ENCODE measurements at places on chromosomes 7 and 10.

DNA sequence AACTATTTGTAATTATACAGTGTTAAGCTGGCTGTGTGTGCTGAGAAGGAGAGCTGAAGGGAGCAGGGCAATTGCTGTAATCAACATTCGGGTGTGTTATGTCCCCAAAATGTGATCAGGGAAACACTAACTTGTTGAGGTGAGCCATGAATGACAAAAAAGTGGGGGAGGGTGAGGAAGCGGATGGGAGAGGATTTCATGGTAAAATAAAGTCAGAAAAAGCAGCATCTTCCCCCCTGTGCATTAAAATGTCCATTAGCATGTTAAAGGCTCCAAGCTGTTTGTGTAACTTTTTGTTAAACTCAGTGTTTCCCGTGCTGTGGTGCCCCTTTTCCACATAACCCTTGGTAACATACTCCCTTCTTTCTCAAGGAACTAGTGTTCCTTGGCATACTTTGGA, 84.9 kb downstream of the ARID5B start:
- DNase-seq: no peak

- DNase-seq: no peak
Measured at GRCh38 chr7:27516421-27516820, 146.3 kb downstream of the HIBADH start.

GRCh38 chr7:155198901-155199845, 98.5 kb upstream of the INSIG1 start:
- no peak for DNase-seq

- no peak for DNase-seq
Measured at GRCh38 chr10:23981520-23982309, 227.2 kb upstream of the KIAA1217 start.

DNA sequence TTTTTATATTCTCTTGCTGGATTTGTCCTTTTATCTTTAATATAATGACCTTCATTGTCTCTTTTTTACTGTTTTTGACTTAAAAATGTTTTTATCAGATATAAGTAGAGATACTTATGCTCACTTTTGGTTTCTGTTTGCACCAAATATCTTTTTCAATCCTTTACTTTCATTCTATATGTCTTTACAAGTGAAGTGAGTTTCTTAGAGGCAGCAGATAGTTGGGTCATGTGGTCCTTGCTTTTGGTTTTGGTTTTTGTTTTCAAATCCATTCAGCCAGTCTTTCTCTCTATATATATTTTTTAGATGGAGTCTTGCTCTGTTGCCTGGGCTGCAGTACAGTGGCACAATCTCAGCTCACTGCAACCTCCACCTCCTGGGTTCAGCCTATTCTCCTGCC, 932.4 kb upstream of the LRRTM3 start:
- DNase-seq: no peak

DNA sequence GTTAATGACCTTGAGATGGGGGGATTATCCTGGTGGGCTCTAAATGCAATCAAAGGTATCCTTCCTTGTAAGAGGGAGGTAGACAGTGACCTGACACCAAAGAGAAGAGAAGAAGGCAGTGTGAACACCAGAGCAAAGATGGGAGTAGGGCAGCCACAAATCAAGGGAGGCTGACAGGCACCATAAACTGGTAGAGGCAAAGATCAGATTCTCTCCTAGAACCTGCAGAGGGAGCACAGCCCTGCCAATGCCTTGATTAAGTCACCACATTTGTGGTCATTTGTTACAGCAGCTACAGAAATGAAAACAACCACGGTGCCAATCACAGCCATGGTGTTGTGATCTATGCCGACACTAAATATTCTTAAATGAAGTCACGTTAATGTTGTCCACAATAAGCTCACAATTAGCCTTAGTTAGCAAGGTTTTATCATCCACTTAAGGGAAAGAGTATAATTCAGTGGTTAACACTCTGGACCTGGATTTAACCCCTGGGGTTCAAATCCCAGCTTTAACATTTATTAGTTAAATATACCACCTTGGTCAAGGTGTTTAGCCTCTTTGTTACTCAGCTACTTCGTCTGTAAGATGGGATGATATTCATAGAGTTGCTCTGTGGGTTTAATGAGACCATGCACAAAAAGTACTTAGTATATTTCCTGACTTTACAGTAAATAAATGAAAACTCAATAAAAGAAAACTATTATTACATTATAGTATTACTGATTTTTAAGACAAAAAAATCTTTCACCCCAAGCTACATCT, 70.8 kb downstream of the SGMS1 start:
- DNase-seq: no peak

DNA sequence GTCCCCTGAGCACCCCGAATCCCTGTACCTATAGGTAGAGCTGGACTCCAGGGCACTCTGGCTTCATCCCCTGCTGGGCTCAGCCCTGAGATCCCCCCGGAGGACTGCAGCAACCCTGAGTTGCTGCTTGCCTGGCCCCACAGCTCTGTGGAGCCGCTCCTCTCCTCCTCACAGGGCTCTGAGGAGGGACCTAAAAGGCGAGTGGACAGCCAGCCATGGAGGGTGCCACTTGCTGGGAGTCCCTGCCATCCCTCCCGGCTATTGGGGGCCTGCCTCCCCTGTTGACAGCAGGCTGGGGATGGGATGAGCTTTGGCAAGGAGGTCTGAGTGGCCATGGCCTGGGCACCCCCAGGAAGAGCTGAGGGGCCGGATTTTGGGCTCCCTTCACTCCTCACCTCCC, 28.0 kb upstream of the RASGEF1A start:
- no peak for DNase-seq

DNA sequence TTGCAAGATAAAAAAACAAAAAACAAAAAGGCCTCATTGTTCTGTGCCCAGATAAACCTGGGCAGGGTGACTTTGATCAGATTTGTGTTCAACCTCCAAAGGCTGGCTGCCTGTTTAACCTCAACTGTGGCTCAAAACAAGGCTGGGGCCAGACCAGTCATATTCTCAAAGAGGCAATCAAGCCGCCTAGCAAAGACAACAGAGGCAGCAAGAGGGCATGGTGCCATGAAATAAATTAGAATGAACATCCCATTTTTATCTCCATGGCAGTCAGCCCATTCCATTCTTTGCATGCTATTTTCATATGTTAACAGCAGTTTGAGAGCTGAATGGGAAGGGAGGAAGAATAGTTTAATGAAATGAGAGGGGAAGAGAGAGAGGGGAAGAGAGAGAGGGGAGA, 1150.3 kb downstream of the TYW1 start:
- no peak for DNase-seq

- no peak for DNase-seq
Measured at GRCh38 chr7:72078301-72078700, 333.8 kb downstream of the CALN1 start.

- no peak for DNase-seq
Measured at GRCh38 chr10:119614686-119615085, 17.9 kb upstream of the TIAL1 start.

DNA sequence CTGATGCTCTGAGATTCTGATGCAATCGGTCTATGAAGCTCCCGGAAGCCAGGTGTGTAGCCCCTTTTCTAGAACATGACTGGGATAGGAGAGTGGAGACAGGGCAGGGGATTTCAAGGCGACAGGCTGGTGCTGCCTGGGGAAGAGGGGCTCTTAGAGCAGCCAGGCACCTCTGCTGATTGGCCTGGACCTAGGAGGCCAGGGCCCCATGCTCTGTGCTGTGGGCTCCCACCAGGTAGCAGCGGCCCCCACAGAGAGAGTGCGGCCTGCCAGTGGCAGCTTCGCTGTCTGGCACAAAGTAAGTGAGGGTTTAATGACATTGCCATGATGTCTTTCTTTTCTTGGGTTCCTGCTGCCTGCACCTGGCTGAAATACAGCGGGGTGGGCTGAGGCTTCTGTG, 99.4 kb upstream of the PODXL start:
- DNase-seq: no peak

- DNase-seq: no peak
Measured at GRCh38 chr7:115851291-115851690, 179.3 kb downstream of the TFEC start.

GRCh38 chr10:13496164-13496563, 32.6 kb downstream of the BEND7 start:
- DNase-seq: no peak

DNA sequence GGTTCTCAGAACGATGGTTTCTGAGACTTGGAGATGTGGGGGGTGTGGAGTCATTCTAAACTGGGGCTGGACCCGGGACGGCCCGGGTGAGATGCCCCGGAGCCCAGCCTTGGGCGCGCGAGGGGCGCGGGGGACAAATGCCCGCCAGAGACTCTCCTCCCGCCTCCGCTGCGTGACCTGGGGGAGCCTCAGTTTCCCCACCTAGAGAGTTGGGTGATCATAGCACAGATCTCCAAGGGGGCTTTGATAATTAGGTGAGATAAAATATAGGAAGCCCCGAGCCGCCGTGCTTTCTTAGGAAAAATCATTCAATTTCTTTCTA, 658 bp upstream of the FZD8 start:
- no peak for DNase-seq

DNA sequence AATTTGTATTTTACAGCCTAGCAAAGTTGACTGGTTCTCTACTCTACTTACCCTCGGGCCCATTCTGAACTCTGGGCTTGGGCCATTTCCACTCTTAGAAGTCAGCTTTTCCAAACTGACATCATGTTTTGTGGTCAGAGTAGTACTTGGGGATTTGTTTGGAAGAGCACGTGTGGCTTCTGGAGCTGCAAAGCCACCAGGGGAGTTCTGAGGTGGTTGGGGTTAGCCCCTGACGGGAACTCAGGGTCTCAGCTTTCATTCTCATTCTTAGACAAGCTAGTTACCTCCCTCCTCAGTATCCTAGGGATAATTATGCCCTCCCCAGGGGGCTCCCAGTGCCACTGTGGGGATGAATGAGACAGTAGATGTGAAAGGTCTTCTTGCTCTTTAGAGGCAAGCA, 647.7 kb upstream of the GALNT17 start:
- DNase-seq: no peak

GRCh38 chr7:74236284-74236683, 17.9 kb downstream of the RFC2 start:
- no peak for DNase-seq

DNA sequence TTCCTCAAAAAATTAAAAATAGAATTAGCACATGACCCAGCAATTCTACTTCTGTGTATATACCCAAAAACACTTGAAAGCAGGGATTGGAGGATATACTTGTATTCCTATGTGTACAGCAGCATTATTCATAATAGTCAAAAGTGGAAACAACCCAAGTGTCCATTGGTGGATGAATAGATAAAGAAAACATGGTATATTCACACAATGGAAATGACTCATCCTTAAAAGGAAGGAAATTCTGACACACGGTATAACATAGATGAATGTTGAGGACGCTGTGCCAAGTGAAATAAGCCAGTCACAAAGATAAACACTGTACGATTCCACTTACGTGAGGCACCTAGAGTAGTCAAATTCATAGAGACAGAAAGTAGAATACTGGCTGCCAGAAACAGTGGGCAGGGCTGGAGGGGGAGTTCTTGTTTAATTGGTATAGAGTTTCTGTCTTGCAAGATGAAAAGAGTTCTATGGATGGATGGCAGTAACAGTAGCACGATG, 26.6 kb upstream of the KAT6B start:
- no peak for DNase-seq

DNA sequence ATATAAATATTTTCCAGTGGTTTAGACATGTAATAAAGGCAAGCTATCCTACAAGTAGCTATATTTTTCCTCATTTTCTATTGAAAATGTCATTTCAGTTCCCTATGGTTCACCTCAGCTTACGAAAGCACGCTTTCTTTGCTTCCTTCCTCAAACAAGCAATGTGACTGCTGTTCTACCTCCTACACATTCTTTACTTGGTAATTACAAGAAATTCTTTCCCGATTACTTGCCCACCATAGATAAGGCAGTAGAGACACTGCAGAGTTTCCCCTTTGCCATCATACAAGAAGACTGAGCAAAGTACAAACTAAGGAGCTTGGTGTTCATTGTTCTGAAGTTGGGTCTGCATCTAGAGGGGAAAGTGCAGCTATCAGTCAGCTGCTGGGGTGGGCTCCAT, 249.4 kb downstream of the CRPPA start:
- no peak for DNase-seq

DNA sequence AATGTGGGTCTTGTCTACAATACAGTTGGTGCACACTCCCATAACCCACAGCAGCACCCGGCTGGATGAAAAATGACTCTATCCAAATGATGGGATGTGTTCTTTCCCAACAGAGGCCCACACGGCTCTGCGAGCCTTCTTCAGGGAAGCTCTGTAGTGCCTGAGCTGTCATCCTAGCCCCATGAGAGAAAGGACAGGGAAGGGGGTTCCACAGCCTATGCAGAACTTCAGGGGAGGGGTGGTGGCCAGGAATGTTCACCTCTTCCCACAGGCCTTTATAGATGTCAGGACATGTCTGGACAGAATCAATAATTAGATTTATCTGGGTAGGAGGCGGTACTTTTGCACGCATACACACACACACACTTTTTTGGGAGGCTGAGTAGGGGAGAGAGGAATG, 109.0 kb downstream of the JCAD start:
- DNase-seq: no peak

GRCh38 chr7:103524042-103524907, 78.3 kb upstream of the SLC26A5 start:
- DNase-seq: no peak

DNA sequence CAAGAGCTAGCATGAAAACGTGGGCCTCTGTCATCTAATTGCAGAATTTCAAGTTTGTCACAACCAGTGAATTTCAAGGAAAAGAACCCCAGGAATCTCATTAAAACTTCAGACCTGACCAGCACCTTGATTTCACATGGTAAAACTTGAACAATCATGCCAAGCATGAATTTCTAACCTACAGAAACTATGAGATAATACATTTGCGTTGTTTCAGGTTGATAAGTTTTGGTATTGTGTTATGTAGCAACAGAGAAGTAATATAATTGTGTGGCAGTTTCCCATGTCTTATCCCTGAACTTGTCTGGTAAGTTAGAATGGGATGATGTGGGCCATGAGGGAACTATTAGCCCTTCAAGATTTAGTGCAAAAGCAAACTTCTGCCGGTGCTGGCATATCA, 530.1 kb downstream of the ANKRD7 start:
- DNase-seq: no peak

- no peak for DNase-seq
Measured at GRCh38 chr7:71618278-71618677, 486.3 kb downstream of the GALNT17 start.

DNA sequence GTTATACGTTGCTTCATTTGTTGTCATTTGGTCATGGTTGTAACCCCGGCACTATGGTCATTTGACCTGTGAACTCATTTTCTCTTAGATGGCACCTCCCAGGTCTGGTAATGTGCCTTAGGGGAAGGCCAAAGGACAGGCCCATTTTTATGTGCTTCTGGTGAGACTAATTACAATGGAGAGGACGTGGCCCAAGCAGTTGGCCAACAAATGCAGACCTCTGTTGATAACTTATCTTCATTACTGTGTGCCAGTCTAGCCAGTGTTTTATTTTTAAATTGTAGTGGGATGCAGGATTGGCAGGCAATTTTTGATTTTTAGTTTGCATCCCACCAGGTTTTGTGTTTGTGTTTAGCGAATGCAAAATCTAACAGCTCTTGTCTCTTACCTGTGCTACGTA, 321.5 kb upstream of the AKR1E2 start:
- no peak for DNase-seq

DNA sequence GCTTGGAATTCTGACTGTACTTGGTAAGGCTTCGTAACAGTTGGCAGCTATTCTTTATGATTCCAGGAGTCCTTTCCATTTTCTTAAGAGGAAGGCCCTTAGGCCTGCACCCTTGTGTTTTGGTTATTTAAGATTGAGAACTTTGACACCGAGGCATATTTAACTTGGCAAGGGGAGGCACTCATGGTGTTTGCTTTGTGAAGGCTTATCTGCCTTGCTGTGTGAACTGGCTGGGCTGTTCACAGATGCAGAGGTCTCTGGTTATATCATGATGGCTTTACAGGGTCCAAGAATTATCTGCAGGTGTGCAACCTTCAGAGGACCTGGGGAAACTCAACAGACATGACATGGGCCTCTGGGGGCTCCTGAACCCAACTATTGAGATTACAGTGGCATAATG, 833 bp upstream of the PNLIPRP1 start:
- no peak for DNase-seq
